ENCODE measurements at places on chromosomes 11 and 22. TPM values are rescaled to one million over a fixed set of nuclear protein-coding genes. Genes with fewer than 3 reads are reported as not detected.
A peak's percentile ranks its signal among the peaks of the same experiment; 100 is the strongest.

GRCh38 chr11:110989428-110990133, 255.9 kb upstream of the POU2AF2 start:
- DNase-seq: no peak

- DNase-seq: no peak
These were observed 6.7 kb downstream of the SLC5A12 start for GRCh38 chr11:26715133-26715532.

GRCh38 chr22:35229865-35230264, 27.4 kb upstream of the HMGXB4 start:
- no peak for DNase-seq

DNA sequence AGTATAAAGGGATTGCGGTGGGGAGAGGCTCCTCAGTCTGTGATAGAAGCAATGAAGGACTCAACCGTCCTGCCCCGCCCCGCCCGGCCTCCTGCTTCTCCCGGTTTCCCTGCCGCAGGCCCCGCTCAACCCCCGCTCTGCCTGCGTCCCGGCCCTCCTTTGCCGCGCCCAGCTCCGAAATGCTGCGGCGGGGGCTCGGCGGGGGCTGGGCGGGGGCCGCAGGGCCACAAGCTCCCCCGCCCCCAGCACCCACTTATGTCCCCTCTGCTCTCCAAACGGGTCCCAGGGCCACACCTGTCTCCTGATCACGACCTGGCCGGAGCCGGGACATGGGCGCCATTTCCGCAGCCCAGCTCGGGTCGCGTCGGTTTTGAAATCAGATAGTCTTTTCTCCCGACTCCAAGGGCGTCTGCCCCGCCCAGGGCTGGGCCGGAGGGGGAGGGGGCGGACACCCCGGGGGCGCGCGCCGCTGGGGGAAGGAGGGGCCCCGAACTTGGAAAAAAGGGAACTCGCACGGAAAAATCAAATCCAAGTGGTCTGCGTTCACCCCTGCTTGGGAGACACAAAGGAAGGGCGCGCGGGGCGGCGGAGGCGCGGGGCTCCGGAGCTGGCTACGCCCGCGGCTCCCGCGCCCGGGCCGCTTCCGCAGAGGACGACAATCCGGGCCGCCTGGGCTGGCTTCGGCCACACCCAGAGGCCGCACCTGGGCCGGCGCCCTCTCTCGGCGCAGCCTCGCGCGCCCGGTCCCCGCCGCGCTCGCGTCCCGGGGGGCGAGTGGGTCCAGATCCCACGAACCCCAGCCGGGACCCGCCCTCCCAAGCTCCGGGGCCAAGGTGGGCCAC, 70.6 kb upstream of the EP300 start:
- peak; percentile 89 for DNase-seq

DNA sequence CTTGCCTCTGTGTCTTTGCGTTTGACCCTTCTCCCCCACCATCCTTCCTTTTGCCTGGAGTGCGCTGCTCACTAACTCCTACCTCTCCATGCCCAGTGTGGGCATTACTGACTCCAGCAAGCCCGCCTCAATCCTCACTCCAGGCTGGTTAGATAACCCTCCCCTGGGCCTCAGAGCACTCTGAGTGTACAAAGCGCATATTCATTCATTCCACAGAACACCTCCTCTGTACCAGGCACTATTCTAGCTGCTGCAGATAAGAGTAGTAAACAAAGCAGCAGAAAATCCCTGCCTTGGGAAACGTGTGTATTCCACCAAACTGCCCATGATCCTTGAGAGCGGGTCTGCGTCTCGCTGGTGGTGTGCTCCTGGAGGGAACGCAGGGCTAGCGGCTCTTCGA, 3.2 kb downstream of the SLC22A8 start:
- DNase-seq: no peak

- no peak for DNase-seq
These were observed 107.9 kb upstream of the BMAL1 start for GRCh38 chr11:13169709-13170108.

DNA sequence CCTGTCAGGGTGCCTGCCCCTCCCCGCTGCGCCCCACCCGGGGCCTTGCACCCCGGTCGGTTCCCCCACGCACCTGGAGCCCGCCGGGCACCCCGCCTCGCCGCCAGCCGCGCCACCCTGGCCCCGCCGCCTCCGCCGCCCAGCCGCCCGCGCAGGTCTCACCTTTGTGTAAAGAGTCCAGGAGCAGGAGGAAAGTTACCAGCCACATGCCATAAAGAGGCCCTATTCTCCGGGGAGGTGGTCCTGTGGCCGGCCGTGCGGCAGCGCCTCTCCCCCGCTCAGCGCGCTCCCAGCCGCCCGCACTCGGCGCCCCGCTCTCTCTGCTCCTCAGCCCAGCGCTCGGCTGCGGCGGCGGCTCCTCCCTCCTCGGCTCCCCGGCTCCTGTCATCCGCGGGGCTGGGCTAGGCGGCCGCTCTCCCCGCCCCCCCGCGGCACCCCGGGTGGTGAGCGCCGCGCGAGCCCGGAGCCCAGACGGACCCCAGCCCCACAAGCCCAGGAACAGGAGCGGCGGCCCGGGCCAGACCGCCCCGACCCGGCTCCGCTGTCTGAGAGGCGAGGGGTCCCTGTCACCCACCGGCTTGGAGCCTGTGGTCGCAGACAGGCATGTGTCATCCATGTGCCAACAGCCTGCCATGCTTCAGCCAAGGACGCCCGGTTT, at the start of gene DSCAML1:
Gene DSCAML1, minus strand, starts transcription at position 345 of the 658 bp plus-strand sequence. Its CDS starts 137 bp downstream, at position 208.
- peak; percentile 41 for DNase-seq

DNA sequence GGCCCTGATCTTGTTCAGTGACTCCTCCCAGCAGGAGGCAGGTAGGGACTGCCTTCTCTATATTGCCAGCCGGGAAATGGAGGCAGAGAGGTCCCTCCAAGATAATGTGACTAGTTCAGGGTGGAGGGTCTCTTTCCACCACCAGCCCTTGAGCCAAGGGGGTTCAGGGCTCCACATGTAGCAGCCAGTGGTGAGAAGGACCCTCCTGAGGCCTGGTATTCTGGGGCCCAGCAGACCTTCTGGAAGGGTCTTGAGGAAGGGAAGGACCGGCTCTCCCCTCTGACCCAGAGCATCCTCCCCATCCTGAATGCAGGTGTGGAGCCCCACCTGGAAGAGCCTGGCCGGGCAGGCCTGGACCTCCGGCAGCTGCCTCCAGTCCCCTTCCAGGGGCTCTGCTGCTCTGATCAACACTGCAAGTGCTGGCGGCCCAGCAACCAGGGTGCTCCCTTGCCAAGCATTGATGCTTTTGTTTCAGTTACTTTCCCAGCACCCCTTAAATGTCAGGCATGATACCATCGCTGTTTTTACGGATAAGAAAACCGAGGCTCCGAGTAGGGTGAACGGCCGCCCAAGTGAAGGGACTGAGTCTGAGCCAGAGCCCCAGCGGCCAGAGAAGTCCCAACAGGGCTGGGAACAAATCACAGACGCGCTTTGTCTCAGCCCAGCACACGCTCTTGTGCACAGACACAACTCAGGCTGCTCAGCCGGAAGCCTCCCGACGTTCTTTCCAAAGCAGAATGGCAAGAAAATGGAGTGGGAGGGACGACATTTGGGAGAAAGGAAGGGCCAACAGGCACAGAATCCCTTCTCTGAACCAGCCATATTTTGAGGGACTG, 38.8 kb downstream of the DKK3 start:
- DNase-seq: no peak

DNA sequence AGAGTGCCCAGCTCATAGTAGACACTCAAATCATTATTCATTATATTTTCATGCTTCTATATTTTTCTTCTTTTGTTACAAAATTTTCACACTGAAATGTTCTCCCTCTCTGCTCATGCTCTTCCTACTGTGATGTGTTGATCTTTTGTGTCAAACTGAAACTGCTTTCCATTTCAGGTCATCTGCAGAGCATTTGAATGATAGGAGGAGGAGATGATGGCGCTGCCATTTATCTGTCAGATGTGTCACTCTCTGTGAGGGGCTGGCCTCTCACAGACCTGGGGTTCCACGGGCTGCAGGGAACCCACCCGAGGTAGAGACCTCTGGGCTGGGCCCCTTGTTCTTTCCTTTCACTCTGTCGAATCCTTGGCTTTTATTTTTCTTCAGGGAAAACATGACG, 41.1 kb downstream of the OR10A6 start:
- no peak for DNase-seq

DNA sequence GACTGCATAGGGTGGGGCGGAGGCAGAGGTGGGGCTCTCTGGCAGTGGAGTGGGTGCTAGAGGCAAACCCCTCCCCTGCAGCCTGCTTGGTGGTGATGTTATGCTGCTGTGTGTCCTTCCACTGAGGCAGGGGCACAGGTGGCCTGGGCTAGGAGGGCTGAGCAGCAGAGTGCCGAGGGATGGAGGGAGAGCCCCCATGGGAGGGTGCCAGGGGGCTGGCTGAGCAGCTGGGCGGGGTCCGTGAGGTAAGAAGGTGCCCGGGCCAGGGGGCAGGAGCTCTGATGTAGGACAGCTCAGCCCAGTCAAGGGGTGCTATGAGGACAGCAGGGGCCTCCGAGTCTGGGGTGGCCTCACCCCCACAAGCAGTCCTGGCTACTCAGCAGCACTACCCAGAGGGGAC, 4.2 kb downstream of the CLDN5 start:
- DNase-seq: no peak

DNA sequence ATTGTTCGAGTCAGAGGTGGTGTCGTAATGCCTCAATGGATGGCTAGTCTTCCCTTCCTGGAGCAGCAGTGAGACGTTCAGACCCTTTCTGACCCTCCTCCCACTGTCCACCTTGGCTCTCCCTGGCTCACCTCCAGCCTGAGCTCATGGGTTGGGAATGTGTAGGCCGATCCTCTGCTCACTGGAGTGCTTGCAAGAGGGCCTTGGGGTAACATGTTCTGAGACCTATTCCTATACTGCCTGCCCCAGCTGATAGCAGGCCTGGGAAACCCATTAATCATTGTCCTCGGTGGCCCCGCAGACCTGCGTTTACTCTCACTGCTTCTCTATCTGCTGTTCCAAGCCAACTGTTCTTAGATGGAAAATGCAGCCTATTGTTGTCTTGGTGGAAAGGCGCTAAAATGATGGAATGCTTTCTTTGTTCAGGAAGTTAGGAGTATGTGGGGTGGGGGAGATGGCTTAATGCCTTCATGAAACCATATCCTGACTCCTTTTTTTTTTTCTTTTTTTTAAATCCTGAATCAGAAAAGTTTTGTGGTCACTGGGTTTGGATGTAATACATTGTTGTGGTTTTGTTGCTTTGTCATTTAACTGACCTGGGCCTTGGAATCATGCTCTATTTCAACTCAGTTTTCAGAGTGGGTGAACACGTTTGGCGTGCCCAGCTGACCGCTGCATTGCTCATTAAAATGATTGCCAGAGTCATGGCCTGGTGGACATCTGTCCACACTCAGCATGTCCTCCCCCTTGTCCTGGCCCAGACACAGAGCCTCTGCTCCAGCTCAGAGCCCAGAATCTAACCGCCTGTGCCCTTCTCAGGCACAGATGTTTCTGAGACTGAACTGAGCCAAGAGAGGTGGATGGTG, 72.5 kb downstream of the MICAL2 start:
- DNase-seq: no peak

- DNase-seq: no peak
These were observed 2.1 kb downstream of the SYN3 start for GRCh38 chr22:33056108-33056507.

GRCh38 chr11:11415901-11416300, 62.9 kb upstream of the CSNK2A3 start:
- no peak for DNase-seq

DNA sequence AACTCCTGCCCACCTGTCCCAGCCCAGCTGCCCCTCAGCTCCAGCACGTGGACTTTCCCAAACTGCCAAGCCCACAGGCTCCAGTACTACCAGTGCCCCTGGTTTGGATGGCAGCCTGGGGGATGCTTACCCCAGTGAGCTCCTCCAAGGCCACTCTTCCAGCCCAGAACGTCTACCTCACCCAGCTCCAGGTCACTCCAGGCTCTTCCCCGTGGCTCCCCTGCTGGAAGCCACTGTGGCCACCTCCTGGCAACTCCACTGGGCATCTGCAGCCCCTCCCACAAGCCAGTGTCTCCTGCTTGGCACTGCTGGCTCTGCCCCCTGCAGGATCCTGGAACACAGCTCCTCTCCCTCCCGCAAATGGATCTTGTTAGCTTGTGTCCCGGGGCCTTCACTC, 29.3 kb downstream of the LMO1 start:
- no peak for DNase-seq

- no peak for DNase-seq
These were observed 93.8 kb downstream of the MIAT start for GRCh38 chr22:26751217-26751616.

GRCh38 chr11:45409587-45409986, 123.4 kb upstream of the SYT13 start:
- no peak for DNase-seq

DNA sequence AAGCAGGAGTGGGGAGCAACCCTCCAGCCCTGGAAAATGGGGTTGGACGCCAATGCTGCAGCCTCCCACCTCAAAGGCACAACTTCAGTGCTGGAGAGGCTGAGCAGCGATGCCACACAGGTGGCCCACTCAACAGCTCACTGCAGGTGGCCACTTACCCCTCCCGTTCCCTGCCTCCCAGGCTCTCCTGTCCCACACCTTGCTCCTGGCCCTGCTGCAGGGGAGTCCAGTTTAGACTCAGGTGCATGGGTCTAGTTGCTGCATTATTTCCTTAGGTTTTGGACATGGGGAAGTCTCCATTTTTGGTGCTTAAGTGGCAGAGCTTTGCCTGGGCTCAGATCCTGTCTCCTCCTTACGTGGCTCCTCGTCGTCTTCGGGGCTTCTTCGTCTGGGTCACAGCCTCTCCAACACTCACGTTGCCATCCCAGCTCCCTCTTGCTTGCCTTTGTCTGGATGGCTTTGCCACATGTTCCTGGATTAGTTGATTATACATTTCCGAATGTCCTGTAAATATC, 898.3 kb downstream of the BRD1 start:
- DNase-seq: no peak

DNA sequence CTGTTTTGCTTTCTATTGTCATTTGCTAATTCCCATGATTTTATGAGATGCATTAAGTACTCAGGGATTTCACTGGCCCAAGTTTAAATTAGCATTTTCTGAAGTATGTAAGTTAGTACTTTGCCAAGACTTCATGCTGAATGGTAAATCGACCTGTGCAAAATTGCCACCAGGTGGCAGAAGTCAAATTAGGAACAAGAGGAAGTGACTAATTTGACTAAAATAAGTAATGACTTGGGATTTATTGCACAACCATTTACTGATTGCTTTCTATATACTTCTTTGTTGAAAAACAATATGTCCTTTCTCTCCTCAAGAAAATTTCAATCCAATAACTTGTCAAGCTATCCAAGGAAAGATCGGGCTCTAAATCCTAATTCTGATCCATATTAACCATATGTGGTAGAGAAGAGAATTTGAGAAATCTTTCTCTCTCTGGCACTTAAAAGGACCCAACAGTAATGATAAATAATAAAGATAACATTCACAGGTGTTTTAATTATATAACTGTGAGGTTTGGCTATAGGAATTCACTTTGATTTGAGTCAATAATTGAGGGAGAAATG, 253.7 kb upstream of the CHORDC1 start:
- no peak for DNase-seq

FAM227A gene
- 1.3 TPM for total RNA-seq

CELSR1 gene
- 4.2 TPM for total RNA-seq

SLC22A6 gene
- not detected for total RNA-seq

OMP gene
- total RNA-seq: 11.3 TPM

OR51E1 gene
- total RNA-seq: 0.95 TPM

NPAS4 gene
- not detected for total RNA-seq

PDHX gene
- 44.3 TPM for total RNA-seq

Data from mucosa of descending colon (tissue), 3 donors.